ENCODE measurements at places on chromosomes 5 and 9.

- DNase-seq: no peak
These were observed 18.1 kb downstream of the MYMK start for GRCh38 chr9:133506653-133507038.

GRCh38 chr9:98726735-98727134, 18.0 kb upstream of the GABBR2 start:
- no peak for DNase-seq

DNA sequence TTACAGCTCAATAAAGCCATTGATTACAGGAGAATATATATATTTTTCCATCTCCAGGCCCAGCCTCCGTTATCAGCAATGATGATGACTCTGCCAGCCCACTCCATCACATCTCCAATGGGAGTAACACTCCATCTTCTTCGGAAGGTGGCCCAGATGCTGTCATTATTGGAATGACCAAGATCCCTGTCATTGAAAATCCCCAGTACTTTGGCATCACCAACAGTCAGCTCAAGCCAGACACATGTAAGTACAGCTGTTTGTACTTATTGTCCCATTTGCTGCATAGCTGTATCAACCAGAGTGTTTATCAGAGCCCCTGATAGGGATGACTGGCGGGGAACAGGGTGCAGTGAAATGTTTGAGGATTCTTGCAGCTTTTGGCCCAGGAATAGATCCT, 197.7 kb downstream of the NTRK2 start:
- DNase-seq: no peak

DNA sequence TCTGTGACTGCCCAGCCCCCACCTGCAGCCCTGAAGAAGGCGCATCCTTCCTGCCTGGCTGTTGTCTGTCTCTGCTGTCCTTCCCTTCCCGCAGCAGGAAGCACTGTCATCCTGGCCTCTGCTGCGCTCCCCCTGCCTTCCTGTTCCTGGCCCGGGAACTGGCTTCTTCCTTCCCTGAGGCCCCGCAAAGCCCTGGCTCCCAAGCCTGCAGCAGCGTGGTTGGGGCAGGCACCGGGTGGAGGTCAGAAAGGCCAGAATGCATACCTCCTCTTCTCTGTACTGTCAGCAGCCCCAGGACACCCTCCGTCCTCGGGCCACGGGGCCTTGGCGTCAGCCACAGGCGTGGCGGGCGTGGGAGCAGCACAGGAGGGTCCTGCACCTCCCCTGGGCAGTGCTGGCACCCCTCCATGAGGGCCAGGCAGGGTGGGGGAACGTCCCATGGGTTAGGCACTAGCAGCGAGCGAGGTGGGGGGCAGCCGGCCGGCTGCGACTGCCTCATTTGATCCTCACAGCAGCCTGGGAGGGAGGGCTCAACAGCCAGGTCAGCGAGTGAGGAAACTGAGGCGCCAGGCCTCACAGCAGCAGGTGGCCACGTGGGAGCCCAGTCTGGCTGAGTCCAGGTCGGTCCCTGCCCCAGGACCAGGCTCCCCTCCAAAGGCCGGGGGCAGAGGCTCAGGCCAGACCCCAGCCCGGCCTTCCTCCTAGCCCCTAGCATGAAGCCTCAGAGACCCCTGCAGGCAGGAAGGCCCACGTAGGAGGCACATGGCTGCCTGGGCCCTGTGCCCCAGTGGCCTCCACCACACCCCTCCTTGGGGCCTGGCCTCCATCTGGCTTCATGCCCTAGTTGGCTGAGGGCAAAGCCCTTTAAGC, 9.4 kb downstream of the FLT4 start:
- no peak for DNase-seq

- DNase-seq: no peak
These were observed 22.5 kb downstream of the AQP7 start for GRCh38 chr9:33379666-33380389.

DNA sequence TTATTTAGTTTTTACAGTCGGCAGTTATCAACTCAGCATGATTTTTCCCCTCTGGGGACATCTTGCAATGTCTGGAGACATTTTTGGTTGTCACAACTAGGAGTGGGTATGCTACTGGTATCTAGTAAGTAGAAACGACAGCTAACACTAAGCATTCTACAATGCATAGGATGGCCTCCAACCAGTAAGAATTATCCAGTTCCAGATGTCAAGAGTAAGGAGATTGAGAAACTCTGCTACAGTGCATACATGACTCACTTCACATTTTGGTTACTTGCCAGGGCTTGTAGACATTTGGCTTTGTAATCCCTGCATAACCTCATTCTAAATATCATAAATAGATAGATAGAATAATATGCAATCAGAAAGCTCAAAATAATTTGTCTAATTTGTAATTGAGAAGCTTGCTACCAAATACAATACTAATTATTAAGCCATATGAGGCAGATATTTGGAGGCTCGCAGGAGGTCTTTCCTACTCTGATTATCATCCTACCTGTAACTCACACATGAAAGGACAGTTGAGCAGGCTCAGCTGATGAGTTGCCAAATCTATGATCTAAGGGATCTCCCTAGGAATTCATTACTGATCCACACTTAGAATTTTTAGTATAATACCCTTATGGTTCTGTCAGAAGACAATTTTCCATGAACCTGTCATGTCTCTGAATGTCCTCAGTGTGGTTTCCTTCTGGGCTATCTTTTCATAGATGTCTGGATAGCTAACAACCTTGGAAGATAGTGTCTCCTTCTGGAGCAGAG, 346.9 kb upstream of the TLE4 start:
- no peak for DNase-seq

DNA sequence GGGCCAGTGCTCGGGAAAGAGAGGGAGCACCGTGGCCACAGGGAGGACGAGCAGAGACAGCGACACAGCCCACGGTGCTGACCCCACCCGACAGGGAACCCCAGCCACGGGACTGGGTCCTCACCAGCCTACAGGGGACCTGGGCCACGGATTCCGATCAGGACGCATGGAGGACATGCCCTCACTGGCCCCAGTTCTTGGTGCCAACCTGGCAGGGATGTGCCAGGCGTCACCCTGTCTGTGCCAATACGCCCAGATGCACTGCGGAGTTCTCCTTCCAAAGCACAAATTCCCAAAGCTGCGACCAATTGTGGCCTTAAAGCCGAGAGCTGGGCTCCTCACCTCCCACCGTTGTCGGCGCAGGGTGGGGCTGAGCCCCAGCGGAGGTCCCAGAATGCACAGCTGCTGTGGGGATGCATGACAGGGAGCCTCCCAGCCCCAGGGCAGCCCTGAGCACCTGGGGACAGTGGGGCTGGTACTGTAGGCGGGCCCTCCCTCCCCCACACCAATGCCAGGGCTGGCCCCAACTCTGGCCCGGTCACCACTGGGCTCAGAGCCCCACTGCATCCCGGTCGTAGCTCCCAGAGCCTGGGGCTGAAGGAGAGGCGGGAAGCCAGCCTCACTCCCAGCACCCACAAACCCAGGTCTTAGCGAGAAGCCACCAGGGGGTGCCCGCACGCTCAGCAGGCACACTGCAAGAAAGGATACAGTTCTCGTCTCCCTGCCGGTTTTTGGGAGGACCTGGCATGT, 44.2 kb downstream of the NKD2 start:
- DNase-seq: no peak

DNA sequence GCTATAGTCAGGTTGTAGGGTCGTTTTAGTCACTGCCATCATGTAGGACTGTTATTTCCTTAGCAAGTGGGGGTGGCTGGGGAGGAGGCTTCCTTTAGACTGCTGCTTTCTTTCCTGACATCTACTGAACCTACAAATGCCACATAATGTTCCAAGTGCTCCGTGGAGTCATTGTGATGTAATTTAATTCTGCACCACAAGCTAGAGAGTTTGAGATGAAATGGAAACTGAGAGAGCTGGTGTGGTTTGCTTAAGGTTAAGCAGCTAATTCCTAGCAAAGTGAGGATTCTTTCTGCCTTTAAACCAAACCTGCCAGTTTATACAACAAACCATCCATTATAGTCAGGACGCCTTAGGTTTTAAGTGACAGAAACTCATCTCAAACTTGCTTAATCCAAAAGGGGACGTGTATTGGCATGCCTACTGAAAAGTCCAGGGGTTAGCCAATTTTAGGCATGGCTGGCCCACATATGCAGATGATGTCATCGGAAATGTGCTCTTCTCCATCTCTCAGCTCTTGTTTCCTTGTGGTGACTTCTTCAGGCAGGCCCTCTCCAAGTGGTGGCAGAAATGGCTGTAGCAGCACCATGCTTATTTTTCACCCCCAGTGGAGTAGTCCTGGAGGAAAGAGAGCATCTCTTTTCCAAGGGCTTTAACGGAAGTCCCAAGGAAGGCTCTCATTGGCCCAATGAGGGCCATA, 30.5 kb downstream of the ZNF618 start:
- no peak for DNase-seq

DNA sequence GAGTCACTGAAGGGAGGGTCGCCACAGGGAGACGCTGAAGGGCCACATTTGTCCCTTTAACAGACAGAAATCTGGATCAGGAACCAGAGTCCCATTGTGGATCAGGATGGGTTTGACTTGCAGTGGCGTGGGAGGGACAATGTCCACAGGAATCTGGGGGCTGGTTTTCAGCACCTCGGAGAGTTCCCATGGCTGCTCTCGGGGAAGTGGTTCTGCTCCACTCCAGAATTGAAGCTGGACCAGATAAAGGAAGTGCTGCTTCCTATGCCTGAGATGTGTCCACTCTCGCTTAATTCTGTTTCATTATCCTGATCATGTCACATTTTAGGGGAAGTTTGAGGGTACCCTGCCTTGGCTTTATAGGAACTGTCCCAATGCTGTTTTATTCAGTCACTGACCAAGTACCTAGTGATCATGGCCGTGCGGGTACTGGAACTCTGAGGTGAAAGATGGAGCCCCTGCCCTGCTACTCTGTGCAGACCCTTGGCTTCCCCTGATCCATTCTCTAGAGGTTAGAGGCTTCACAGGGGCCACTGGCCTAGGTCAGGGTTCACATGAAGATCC, 28.7 kb downstream of the ENHO start:
- DNase-seq: no peak

GRCh38 chr9:77417566-77417965, 230.6 kb downstream of the GNA14 start:
- DNase-seq: no peak

- DNase-seq: no peak
These were observed 238.3 kb downstream of the EBF1 start for GRCh38 chr5:158861366-158861765.

DNA sequence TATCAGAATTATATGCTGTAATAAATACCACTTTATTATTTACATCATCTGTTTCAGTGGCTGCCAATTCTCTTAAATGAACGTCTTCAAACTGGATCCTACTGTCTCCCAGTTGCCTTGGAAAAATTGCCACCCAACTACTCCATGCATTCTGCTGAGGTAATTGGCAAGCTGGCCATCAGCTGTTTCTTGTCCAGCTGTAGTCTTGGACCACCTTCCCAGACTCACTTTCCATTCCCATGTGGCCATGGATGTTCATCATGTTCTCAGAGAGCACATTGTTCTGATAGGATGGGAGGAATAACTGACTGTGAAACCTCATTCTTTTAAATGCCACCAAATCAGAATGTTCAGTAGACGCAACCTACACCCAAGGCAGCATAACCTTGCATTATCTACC, 157.5 kb downstream of the DOCK8 start:
- no peak for DNase-seq

- DNase-seq: no peak
These were observed 46.3 kb downstream of the STC2 start for GRCh38 chr5:173281910-173282309.

DNA sequence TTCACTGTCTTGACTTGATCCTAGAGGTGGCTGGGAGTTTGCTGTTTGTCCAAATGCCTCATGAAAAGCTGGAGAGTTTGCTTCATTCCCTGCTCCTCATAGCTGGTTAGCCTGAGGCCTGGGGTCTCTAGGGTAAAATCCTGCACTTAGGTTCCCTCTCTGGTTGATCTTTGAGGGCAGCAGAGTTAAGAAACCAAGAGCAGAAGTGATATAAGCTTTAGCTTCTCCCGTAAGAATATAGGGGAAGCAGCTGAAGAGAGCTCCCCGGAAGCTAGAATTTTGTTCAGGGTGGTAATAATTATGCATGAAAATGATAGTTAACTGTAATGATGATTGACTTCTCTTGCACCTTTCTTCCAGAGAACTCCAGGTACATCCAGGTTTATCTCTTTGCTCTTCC, 1.4 kb downstream of the FAM53C start:
- no peak for DNase-seq
